Stimulated activated CD4-positive, alpha-beta T cell treated with anti-CD3 and anti-CD28 coated beads, TNF-alpha, amount 100 ng/mL, for 24 hours (primary cell): ENCODE measurements at places on chromosomes 11 and 22.

- DNase-seq: no peak
Observed at GRCh38 chr11:130115218-130115617, 44.4 kb upstream of the ST14 start.

DNA sequence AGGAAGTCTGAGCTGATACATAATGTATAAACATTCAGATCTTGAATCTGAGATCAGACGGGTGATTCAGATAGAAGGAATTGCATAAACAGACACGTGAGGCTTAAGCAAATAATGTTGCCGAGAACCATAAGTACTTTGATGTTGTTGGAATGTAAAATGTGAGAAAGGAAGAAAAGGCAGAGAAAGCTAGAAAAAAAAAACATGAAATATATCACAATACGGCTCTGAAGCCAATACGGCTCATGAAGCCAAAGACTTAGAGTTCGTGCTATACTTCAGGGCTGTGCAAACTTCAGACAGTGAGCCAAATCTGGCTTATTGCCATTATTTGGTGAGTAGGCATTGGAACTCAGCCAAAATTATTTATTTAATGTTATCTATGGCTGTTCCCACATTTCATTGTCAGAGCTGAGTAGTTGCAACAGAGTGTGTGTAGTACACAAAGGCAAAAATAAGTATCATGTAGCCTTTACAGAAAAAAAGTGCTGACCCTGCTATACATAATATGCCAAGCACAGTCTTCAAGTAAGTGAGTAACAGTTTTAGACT, 673.3 kb downstream of the CNTN5 start:
- DNase-seq: no peak

GRCh38 chr22:19203834-19204233, 25.3 kb upstream of the SLC25A1 start:
- no peak for DNase-seq

DNA sequence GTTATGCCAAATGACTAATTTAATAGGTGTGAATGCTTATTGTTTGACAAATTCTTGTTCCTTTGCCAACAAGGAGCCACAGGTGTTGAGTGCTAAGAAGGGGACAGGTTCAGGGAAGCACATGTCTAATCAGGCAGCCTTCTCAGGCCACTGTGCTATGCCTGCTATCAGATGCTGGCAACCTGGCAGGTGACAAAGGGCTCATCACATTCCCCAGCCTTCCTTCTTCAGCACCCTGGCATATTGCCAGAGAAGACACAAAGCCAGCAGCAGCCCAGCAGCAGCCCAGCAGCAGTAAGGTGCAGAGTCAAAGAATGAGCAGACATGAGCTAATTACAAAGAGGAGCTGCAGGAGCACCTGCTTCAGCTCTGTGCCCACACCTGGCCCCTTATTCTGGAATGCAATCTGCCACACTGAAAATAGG, 68.2 kb downstream of the GUCY1A2 start:
- DNase-seq: no peak

- no peak for DNase-seq
Observed at GRCh38 chr11:62411524-62411923, 7.3 kb upstream of the SCGB1A1 start.

GRCh38 chr11:46254133-46254491, 23.4 kb upstream of the CREB3L1 start:
- no peak for DNase-seq

GRCh38 chr22:42932857-42933484, 75.9 kb upstream of the ARFGAP3 start:
- no peak for DNase-seq

DNA sequence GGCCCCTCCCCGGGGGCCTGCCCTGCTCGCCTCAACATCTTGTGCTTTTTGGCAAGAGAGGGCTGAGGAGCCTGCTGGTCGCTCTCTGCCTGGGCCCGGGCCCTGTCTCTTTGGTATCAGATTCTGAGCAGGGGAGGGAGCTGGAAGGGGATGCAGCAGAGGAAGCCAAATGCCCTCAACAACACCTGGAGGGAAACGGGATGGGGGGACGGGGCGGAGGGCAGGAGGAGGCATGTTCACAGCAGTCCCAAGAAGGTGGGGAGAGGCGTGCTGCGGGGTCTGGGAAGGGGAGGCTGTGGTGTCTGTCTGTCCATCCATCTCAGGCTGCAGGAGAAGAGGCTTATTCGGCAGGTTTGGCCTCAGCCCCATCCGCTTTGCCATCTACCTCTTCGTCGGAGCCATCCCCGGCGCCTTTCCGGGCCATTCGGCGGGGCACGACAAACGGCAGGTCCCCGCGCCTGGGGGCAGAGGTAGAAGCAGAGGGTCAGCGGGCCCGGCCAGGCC, 29.4 kb downstream of the APOL1 start:
- no peak for DNase-seq

DNA sequence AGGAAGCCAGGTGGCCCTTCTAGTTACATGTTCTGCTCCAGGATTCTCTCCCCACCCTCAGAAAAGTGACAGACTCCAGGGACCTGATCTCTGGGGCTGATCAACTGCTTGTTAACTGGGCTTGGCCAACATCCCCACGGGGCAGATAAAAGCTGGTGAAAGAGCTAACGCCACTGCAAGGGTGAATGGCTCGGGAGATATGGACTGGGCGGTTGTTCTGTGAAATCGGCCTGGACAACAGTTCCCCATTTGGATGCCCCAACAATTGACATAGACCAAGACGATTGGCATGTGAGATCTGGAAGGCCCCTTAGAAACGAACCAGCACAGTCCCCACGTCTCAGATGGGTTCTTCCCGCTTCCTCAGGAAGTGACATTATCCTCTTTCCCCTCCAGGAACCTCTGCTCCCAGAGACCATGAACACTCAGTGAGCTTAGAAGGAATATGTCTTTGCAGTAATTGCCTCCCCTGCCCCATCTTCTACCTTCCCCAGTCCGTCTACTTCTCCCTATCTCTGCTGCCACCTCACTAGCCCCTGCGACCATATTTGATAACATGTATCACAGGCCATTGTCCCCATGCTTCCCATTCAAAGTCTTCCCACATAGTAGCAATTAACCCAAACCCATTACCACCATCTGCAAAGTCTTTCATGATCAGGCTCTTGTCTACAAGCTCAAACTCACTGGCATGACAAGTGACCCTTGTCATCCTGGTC, 5.6 kb upstream of the PRG2 start:
- no peak for DNase-seq

- no peak for DNase-seq
Observed at GRCh38 chr11:27084518-27084917, 43.9 kb downstream of the BBOX1 start.

DNA sequence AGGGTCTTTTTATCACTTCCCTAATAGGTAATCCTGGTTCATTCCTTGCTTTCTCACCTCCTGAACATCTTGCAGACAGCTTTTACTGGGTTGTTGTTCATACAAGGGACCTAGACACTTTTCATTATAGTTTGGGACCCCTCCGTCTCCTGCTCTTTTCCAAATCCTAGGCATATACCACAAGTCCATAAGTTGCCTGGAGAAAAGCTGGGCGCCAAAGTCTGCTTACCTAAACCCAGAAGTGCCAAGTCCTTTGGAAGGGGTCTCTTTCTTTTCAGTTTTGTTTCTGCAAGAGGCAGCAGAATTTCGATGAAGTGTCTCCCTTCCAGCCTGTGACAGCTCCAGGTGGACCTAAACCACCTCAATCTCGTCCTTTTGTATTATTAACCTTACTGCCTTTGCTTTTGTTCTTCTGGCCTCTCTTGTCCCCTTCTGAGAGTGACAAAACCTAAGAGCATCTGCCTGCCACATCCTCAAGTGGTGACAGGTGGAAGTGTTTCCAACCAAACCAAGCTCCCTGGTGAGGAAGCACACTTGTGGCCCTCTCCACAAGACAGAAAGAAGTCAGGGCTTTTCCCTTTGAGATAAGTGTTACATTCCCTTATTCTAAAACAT, 19.5 kb upstream of the P2RY6 start:
- DNase-seq: no peak
